Activated CD4-positive, alpha-beta T cell treated with anti-CD3 and anti-CD28 coated beads for 48 hours (primary cell): ENCODE measurements at places on chromosomes 13 and 19.

DNA sequence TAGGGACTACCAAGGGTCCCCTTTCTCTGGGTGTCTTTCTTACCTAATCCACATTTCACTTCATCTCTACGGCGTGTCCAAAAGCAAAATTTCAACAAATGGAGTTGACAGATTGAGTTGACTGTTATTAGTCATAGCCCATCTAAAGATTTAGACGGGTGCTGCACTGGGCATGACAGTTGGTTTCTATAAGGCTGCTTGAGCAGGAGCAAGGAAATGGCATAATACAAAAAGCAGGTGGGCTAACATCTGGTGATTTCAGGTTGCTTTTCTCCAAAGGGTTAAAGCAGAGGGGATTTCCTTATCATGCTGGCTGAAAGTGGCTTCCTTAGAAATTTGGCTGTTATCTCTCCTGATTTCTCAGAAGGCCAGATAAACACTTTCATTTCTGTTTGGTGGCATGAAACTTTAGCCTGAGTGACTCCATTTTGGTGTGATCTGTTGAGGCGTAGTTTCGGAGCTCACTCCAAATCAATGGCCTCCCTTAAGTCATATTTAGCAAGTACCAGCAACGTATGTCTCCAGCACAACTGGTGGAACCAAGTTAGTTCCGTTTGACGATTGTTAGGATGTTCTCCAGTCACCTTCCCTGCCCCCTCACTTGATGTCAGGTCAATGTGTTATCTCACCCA lies 440.4 kb downstream of the FGF9 start:
- no peak for DNase-seq

DNA sequence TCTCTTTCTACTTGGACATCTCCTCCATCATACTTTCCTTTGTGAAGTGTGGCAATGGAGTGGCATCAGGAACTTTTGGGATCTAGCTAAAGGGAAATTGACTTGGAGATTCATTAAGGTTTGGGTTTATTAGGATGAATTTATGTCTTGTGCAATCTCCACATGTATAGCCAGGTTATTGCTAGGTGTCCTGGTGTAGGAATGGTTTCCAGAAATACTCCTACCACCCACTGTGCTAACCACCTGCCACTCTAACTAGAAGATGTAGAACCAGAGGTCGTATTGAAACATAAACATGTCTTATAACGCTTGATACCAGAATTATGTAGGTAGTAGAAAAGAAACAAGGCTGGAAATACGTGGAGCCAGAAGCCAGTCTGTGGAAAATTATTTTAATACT lies 38.1 kb upstream of the MED4 start:
- no peak for DNase-seq

- DNase-seq, result no peak
Measured at GRCh38 chr19:18171605-18172327, 1.8 kb upstream of the IFI30 start.

GRCh38 chr13:45021250-45021649 lies 31.9 kb downstream of the GPALPP1 start:
- no peak for DNase-seq

DNA sequence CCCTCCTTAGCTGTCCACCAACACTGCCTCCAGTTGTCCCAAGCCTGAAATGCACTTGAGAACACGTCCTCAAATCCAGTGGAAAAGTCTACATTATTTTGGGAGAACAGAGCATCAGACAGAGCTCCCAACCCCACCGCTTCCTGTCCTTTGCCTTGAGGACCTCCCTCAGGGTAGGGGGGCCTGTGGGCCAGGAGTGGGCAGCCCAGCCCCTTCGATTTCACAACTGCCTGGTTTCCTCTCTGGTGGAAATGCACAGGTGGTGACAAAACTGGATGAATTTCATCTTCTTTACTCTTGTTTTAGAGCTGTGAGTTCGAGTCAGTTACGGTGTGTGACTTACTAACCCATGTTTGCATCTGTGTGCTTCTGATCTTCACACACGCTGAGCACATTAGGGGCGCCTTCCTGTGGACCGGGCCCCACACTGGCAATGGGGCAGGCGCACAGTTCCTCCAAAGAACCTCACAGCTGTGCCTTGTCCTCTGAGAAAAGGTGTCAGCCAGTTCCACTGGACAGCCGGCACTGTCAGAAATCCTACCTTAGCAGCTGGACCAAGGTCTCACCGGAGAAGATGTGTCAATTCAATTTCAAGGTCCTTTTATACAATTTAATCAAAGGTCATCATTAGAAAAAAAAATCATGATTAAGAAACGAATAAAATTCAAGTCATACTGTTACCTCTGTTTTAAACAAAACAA lies 80.2 kb downstream of the IRS2 start:
- no peak for DNase-seq

DNA sequence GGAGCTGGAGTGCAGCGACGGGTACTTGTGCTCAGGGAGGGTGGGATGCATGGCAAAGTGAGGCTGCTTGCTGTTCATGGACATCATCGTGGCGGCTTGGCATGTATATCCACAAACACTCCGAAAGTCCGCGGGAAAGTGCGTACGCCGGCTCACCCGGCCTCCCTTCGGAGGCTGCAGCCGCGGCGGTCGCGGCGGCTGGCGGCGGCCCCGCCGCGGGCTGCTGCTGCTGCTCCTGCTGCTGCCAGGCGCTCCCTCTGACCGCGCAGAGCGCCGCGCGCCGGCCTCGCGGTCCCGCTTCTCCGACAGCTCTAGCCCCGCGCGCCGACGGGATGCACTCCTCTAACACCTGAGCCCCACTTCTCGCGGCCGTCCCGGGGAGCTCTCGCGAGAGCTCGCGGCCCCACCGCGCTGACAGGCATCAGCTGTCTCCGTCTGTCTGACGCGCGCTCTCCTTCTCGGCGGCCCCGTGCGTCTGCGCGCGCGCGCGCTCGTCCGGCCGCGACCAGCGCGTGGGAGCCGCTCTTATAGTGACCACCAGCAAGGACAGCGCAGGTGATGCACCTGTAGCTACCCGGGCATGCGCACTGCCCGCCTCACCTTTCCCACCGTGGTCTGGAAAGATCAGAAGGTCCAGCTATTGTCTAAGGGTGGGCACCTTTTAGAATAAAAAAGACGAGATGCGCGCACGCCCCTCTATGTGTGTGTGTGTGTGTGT lies at the start of gene POU4F1:
Gene POU4F1, minus strand, starts transcription at position 313 of the 718 bp plus-strand sequence. Its CDS starts 226 bp downstream, at position 87.
- DNase-seq, result peak; percentile 85

DNA sequence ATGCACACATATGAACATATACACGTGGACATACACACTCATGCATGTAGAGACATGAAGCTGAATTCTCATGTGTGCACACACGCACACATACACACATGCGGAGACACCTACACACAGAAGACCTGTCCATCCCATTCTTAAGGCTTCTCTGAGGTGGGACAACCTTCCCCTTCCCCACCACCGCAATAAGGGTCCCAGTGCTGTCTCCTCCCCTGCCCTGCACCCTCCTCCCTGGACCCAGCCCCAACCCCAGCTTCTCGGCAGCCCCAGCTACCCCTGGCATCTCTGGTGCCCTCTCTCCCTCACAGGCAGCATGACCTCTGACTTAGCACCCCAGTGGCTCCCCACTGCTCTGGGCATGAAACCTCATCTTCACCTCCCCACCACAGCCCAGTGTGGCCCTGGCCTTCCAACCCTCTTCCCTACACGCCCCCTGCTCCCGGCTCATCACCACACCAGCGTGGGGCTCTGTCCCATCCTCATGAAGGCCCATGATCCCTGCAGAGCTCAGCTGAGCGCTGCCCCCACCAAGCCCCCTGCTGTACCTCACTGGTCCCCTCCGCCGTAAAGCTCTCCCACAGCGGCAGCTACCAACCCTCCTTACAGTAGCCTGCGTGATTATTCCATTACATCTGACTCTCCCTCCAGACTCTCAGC lies 204.1 kb upstream of the ZNF536 start:
- no peak for DNase-seq

DNA sequence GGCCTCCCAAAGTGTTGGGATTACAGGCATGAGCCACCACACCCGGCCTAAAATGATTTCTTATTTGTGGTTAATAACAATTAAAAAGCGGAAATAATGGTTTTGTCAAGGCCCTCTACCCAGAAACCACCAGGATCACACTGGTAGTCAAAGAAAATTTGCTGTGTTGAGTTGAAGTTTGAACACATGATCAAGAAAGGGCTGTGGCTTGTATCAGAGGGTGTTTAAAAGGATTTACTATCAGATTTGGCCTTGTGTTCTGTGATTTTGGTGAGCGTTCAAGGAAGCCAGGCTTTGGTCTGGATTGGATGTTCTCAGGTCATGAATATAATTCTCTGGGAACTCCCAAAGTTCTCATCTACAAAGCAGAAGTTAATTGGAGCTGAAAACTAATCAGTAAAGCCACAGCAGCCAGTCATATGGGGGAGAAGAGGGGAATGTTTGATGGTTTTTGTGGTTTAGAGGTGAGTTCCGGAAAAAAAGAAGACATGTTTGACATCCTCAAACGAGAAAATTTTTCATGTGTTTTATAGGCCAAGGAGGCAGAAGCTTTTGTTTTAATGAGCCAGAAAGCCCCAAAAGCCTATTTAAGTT lies 10.6 kb upstream of the ZNF556 start:
- DNase-seq, result no peak

- DNase-seq, result no peak
Measured at GRCh38 chr13:112233716-112234115, 142.4 kb upstream of the SPACA7 start.

GRCh38 chr19:55549500-55550320 lies 4.4 kb upstream of the SBK3 start:
- no peak for DNase-seq

- no peak for DNase-seq
Measured at GRCh38 chr13:111909971-111910671, 156.8 kb upstream of the SOX1 start.

- no peak for DNase-seq
Measured at GRCh38 chr19:49340069-49340864, 5.1 kb downstream of the CD37 start.

DNA sequence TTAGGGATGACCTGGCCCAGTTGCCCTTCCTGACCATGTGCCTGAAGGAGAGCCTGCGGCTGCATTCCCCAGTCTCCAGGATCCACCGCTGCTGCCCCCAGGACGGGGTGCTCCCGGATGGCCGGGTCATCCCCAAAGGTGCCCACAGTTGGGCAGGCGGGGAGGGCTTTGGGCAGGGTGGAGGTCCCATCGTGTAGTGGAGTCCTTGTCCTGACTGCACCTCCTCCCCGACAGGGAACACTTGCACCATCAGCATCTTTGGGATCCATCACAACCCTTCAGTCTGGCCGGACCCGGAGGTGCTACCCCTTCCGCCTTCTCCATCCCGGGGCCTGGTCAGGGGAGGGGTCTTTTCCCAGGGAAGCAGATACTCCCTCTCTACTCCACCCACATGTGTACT lies 31.7 kb upstream of the CYP4F8 start:
- DNase-seq, result no peak

DNA sequence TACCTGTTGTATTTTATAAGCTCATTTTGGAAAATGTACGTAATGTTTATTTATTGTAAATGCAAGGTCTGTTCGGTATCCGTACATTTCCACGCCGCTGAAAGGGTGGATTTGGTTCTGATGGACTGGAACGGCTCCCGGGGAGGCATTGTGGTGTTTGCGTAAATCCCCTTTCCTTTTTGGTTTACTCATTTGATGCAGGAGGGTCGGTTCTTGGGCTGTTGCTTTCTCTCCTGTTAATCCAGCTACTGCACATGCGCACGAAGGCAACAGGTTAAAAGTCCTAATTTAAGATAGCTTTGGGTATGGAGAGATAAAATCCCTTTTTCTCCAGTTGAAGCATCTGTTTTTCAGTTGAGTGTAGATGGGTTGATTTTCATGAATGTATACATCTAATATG lies 224.4 kb downstream of the TM9SF2 start:
- no peak for DNase-seq

GRCh38 chr13:32315238-32316027 lies at the start of the genes BRCA2 and ZAR1L:
BRCA2 (plus strand) TSS chr13:32315508; CDS start chr13:32316461, 953 bp downstream.
ZAR1L (minus strand) TSS chr13:32315363; CDS start chr13:32311925, 3,438 bp downstream.
- peak; percentile 92 for DNase-seq

DNA sequence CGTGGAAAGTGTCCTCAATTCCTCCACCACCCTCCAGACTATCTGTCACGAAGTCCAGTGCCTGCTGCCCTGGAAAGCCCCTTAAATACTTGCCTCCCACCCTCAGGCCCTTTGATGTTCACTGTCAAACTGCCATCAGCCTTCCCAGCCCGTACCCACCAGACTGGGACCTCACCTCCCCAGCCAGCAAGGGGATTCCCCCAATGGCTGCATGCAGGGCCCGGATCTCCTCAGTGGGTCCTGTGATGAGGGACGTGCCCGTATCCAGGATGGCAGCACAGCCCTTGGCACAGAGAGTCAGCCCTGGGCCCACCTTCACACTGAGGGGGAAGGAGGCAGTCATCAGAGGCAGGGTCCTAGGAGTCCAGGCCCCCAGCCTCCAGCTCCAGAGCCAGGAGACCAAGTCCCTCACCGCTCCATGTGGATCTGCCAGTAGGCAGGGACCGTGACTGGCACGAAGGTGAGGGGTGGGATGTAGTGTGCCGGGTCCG lies 6.1 kb downstream of the NAPSA start:
- DNase-seq, result no peak

DNA sequence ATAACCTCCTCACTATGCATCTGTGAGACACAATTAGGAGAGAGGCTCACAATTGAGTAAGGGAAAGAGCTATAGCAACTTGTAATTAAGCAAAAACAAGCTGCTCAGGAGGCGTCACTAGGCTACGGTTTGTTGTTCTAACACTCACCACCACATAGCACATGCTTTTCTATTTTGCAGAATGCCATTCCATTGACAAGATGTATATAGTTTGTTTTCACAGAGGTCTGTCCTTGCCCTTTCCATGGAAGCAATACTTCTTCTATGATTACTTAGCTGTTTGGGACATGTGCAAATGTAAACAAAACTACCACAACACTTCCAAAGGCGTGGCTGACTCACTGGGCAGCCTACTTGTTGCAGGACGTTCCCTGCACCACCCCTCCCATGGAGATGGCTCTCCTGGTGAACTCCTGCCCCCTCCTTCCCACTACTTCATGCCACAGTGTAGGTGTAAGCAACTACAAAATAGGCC lies 33.9 kb upstream of the FAM216B start:
- no peak for DNase-seq

- no peak for DNase-seq
Measured at GRCh38 chr13:51524829-51525566, 59.3 kb upstream of the WDFY2 start.

GRCh38 chr13:109162248-109163036 lies 533.0 kb downstream of the MYO16 start:
- DNase-seq, result peak; percentile 58

DNA sequence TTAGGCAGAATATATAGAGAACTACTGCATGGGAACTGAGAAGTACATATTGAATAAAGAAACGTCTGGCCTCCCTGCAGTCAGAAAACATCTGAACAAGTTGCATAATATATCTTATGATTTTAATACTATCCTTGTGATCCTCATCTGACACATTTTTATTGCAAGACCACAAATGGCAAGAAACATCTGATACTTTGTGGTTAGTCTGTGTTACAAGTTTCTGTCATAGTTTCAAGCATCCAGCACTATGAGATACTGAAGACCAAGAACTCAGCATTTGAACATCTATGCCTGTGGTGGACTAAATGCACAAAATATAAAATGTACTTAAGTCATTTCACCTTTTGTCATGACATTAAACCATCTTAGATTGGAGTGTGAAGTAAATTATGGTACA lies 1175.8 kb upstream of the MIR17HG start:
- no peak for DNase-seq

DNA sequence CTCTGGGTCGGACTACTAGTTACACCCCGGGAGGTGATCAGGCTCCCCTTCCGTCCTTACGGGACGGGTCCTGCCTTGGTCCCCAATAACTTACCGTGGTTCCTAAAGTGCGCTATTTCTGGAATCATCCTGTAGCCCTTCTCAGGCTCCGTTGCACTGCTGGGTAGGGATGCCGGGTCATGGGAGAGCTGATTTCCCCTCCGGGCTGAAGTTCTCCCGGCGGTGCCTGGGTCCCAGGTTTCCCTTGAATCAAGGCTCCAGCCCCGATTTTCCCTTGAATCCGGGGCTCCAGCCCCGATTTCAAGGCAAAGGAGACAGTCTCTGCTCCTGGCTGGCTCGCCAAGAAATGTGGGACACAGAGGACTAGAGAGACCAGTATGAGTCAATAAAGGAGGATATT lies 43.4 kb downstream of the ZNF493 start:
- DNase-seq, result no peak
